NCI-H1436 (cell line): ENCODE measurements at places on chromosomes 4 and X.

- DNase-seq, result no peak
These were observed 123.8 kb upstream of the CXCL13 start for GRCh38 chr4:77481856-77482255.

DNA sequence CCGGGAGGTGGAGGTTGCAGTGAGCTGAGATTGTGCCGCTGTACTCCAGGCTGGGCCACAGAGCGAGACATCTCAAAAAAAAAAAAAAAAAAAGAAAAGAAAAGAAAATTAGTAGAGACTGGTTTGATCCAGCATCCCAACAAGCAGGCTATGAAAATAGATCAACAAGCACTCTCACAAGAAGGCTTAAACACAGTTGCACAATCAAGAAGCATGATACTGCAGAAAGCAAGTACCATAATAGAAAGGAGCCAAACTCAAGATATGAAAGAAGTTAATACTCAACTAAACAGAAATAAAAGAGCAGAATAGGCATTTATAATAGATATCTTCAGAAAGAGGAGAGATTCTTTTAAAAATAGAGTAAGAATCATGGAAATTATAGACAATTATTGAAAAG is 10.6 kb downstream of the TLR6 start:
- no peak for DNase-seq

GRCh38 chrX:21812628-21813027 is 26.8 kb upstream of the MBTPS2 start:
- DNase-seq, result no peak

- no peak for DNase-seq
These were observed 14.7 kb downstream of the RAPGEF2 start for GRCh38 chr4:159117564-159117963.

DNA sequence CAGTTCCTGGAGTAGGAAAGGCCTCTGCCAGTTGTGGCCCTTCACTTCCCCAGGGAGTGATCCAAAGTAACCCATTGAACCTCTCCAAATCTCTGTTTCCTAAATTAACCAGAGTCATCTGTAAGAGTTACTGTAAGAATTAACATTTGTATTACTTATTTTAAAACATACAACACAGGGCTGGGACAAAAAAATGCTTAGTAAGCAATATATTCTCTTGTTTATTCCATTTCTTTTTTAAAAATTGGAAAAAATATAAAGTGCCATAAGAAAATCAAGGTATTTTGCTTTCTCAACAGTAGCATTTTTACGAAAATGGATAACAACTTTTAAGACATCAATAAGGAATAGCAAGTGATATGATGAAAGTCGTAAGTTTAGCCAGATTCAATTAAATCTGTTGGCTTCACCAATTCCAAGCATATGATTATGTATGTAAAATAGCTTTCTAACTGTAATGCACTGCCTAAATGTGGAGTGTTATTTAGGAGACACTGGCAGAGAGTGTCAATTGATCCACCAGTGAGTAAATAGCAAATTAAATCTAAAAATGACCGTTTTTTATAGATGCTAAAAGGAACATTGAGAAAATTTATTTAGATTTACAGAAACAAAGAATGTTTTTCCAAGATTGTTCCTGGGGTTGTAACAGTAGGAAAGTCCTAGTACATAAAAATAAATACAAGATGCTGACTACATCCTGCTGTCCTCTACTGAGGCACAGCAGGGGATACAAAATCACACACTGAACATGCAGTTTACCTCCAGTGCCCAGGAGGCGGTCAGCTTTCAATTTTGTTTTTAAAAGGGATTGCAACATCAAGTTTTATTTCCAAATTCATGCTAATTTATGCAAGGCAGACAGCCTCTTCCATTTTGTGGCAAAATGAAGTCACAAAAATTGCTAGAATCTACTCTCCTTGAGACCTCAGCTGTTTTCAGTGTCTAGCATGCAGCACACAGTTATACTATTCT is 53.7 kb downstream of the GPM6A start:
- no peak for DNase-seq

GRCh38 chr4:126207910-126208309 is 893.2 kb downstream of the FAT4 start:
- no peak for DNase-seq

- no peak for DNase-seq
These were observed 907 bp upstream of the ATP10D start for GRCh38 chr4:47484168-47484567.

DNA sequence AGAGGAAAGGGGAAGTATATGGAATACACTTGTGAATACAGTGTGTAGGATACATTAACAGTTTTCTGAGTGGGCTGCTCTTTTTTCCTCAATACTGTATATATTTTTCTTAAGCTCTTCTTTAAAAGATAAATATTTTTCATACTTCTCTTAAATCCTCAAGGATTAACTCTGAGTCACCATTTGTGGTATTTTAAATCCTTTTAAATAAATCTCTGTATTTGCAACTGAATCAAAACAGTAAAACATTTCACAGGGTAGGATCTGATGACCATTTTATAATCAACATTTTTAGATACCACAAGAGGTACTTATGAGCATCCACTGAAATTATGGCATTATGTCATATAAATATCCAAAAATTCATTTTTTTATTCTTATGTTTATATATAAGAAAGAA is 87.6 kb downstream of the GAB1 start:
- no peak for DNase-seq

DNA sequence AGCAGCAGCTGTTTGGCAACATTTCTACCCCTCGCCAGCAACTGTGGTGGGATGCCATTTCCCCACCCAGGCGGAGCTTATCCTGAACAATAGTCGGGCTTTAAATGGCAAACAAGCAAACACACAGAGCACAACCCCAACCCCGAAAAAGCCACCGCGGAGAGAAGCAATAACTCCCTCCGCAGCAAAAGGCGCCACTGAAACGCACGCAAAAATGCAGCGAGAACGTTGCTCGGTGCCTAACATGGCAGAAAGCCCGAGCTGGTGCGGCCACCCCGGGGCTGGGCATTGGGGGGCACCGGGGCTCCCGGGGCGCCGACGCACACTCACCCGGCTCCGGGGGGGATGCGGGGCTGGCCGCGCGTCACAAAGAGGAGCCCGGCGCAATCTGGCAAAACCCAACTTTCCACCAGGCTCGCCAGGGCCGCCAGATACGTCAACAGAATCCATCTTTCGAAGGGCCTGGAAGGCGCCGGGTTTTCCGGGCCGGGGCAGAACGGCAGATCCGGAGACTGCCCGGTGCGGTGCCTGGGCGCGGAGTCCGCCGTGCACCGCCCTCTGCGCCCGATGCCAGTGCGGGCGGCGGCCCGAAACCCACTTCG is 818 bp downstream of the RAI2 start:
- no peak for DNase-seq

DNA sequence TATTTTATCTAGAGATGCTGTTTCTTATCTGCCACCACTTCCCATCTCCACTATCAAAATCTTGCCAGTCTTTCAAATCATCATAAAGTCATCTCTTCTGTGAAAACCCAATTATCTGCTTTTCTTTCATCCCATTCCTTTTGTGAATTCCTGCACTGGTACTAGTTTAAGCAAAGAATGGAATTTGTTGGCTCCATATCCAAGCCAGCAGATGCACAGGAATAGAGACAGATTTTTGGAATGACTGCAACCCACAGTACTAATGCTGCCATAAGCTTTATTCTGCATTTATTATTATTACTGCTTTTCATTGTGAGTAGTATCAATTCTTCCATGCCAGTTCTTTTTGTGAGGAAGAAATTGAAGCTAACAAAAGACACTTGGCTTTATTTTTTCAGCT is 616.7 kb downstream of the RAPGEF2 start:
- no peak for DNase-seq

DNA sequence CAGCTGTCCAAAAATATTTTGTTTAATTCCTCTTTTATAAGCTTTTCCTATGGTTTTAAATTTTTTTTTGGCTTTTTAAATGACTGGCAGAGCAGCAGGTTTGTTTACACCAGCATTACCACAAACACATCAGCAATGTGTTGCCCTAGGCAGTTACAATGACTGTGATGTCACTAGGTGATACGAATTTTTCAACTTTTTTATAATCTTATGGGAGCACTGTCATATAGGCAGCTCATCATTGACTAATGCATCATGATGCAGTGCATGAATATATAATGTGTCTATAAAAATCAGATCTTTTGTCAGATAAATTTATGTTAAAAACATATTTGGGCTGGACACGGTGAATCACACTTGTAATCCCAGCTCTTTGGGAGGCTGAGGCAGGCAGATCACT is 231.6 kb upstream of the SLIT2 start:
- no peak for DNase-seq

DNA sequence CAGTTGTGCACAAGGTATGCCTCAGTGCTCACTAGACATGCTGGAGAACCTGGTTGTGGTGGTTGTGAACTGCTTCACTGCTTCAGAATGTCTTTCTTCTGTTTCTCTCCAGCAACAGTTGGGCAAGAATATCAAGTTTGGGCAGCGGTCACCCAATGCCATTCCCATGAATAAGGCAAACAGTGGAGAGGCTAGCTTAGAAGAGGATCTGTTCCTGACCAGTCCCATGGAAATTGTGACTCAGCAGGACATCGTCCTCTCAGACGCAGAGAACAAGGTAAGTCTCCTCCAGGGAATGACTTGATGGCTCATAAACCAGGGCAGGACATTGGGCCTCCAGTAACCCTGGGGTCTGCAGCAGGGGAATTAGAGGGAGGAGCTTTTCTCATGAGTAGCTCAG is 79.9 kb downstream of the AASDH start:
- no peak for DNase-seq

GRCh38 chrX:10023821-10024220 is 56.7 kb downstream of the CLDN34 start:
- no peak for DNase-seq

- DNase-seq, result no peak
These were observed 23.2 kb upstream of the ANOS1 start for GRCh38 chrX:8755116-8755515.

GRCh38 chr4:2961811-2962441 is 1.3 kb downstream of the NOP14 start:
- DNase-seq, result no peak

GRCh38 chr4:81631958-81632441 is 160.3 kb upstream of the RASGEF1B start:
- DNase-seq, result no peak

- DNase-seq, result no peak
These were observed 563.0 kb upstream of the NR3C2 start for GRCh38 chr4:149005191-149005590.

GRCh38 chr4:126894963-126895362 is 737.8 kb upstream of the INTU start:
- DNase-seq, result no peak

- DNase-seq, result no peak
These were observed 2.8 kb upstream of the LGI2 start for GRCh38 chr4:25033526-25033925.

- DNase-seq, result no peak
These were observed 124.4 kb downstream of the ANK2 start for GRCh38 chr4:113173793-113174264.

DNA sequence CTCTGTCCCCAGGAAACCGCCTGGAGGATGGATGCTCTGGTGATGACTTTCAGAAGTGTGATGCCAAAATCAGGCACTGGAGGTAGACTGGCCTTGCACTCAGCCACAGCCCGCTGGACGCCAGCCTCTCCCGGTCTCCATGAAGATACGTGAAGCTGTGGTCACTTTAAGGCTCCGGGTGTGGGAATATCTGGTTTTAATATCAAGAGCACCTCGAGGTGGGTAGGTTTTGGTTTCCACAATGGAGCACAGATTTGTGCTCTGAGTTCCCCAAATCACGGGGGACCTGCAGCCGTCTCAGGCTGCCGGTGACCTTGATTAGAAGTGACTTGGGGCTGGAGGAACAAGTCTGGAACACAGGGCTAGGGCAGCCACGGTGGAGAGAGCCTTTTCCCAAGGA is 6.8 kb upstream of the HMX1 start:
- no peak for DNase-seq

DNA sequence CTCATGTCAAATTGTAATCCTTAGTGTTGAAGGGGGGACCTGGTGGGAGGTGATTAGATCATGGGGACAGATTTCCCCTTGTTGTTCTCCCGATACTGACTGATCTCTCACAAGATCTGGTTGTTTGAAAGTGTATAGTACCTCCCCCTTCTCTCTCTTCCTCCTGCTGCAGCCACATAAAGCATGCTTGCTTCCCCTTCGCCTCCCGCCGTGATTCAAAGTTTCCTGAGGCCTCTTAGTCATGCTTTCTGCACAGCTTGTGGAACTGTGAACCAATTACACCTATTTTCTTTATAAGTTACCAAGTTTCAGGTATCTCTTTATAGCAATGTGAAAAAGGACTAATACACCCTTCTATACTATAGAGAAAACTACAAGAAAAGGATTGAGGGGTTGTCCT is 1170.5 kb upstream of the AGA start:
- DNase-seq, result no peak

DNA sequence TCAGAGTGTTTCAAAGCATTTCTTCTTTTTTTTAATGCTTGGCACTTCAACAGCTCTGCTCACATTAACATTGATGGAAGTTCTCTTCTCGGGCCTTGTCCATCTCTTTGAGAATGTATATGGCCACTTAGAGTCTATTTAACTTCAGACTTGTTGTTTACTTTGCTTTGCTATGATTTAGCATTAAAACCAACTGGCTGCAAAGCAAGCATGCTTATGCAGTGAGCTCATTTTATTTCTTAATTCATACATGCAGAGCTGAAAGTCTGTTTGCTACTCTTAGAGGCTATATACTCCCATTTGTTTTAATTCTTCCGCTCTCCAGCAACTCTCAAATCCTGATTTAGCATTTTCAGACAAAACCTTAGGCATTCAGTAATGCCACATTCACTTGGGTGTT is 107.6 kb upstream of the PACRGL start:
- DNase-seq, result no peak

DNA sequence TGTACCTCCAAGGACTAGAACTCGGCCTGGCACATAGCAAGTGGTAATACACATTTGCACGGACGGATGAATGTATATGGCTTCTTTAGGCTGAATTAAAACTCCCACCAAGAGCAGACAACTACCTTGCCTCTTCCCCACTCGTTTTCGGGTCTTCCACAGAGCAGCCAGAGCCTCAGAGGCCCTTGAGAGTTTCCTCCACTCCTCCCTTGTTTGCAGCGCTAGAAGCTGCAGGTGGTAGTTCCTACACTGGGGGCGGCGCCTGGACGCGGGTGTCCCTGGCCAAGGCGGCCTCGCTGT is 10.2 kb upstream of the INTU start:
- DNase-seq, result no peak

- no peak for DNase-seq
These were observed 3.7 kb upstream of the IL13RA2 start for GRCh38 chrX:115021121-115021520.

GRCh38 chrX:17547658-17548057 is 172.7 kb downstream of the NHS start:
- DNase-seq, result no peak

- no peak for DNase-seq
These were observed 20.1 kb downstream of the CLTRN start for GRCh38 chrX:15644560-15644872.

- DNase-seq, result no peak
These were observed 23.5 kb downstream of the TIGD2 start for GRCh38 chr4:89134775-89135319.

GRCh38 chrX:70449457-70449966 is 4.9 kb downstream of the DLG3 start:
- no peak for DNase-seq

- DNase-seq, result no peak
These were observed 580.3 kb upstream of the ZFP42 start for GRCh38 chr4:187415231-187415630.

- no peak for DNase-seq
These were observed 18.8 kb upstream of the SMIM14 start for GRCh38 chr4:39657465-39657864.
